Stimulated activated CD4-positive, alpha-beta T cell treated with anti-CD3 and anti-CD28 coated beads, Interleukin-1b, Interleukin-23, amount 100 ng/mL, for 48 hours (primary cell): ENCODE measurements at places on chromosomes 3 and 15.

DNA sequence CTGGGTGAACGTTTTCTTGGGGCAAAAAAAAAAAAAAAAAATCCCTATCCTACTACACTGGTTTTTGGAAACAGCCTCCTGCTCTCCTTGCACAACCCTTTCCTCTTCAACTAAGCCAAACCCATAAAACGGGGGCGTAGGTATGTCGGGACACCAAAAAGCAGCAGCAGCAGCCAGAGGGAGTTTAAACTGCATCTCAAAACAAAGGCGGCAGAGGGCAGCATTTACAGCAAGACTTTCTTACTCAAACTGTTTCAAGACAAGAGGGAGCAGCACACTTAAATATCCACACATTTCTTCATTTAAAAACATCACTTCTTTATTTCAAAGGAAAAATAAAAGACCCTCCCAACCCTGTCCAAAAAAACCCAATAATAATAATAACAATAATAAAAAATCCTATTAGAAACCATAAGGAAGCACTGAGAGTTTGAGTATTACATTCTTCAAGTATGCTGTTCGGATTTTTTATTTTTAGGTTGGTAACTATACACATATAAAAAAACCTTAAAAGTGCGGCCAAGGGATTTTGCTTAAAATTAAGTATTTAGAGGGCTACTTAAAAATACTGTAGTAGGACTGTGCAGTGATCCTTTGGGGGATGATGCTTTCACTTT is 43.9 kb upstream of the PLXND1 start:
- peak; percentile 60 for DNase-seq

GRCh38 chr3:45552794-45553371 is 41.7 kb upstream of the LIMD1 start:
- DNase-seq = no peak

GRCh38 chr15:98734466-98735199 is 86.3 kb downstream of the IGF1R start:
- DNase-seq = no peak

- DNase-seq = no peak
These were observed 34.1 kb downstream of the ABTB1 start for GRCh38 chr3:127706785-127707351.

DNA sequence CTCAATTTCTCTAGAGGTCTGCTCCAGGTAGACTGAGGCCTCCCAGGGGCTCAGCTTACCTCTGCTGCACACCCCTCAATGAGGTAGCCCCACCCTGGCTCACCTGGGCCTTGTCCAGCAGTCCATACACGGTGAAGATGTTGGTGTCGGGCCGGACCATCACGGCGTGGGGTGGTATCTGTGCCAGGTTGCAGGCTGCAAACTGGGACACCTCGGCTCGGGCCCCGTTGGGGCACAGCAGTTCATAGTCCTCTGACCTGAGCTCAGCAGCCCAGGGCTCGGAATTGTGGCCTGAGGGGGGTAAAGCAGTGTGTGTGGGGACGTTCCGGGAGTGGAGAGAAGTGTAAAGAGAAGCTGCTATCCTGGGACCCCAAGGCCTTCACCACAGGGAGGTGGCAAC is 23.2 kb downstream of the MELTF start:
- no peak for DNase-seq

- no peak for DNase-seq
These were observed 151.2 kb downstream of the SERPINI1 start for GRCh38 chr3:167886690-167887089.

DNA sequence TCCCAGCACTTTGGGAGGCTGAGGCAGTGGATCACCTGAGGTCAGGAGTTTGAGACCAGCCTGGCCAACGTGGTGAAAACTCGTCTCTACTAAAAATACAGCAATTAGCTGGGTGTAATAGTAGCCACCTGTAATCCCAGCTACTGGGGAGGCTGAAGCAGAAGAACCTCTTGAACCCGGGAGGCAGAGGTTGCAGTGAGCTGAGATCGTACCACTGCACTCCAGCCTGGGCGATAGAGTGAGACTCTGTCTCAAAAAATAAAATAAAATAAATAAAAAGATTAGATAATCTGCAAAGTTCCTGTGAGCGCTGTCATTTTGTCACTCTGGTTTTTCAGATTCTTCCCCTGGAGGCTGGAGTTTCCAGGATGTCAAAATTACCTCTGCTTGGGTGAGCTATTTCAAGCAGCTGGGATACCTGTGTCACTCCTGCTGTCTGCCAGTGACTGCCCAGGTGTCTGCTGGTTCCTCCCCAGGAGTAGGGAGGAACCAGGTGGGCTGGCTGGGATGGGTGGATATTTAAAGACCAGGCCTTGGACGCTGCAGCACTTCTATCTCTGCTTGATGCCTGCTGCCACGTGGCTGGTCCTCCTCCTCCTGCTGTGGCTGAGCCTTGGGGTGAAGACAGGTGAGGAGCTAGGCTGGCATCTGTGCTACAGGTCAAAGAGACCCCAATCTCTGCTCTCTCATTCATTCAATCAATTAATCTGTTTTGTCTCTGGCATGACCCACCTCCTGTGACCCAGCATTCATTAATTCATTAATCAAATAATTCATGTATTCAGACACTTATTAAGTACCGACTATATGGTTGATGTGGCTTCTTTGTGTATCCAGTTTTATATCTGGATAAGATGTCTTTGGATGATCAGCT is 19.5 kb upstream of the MUC20 start:
- no peak for DNase-seq

DNA sequence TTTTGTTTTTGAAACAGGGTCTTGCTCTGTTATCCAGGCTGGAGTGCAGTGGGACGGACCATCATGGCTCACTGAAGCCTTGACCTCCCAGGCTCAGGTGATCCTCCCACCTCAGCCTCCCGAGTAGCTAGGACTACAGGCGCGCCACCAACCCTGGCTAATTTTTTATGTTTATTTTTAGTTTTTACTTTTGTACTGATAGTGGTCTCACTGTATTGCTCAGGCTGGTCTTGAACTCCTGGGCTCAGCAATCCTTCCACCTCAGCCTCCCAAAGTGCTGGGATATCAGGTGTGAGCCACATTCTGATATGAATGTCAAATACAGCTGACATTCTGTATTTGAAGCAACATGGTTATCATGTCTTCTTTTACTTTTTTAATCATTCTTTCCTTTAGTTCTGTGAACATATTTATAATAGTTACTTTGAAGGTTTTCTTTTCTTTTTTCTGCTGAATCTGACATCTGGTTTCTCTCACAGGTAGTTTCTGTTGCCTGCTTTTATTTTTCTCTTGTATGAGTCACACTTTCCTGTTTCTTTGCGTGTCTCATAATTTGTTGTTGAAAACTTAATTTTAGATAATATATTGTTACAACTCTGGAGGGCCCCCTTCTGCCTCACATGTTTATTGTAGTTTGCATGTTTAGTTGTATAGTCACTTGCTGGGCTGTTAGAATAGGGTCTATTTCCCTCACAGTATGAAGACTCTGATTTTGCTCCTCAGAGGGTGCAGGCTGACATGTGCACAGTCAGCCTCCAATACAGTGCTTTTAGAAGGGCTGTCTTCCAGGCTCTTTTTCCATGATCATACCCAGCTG is 8.4 kb upstream of the CNTN4 start:
- DNase-seq = no peak

- DNase-seq = no peak
These were observed 24.3 kb downstream of the IRAK2 start for GRCh38 chr3:10188804-10189556.

DNA sequence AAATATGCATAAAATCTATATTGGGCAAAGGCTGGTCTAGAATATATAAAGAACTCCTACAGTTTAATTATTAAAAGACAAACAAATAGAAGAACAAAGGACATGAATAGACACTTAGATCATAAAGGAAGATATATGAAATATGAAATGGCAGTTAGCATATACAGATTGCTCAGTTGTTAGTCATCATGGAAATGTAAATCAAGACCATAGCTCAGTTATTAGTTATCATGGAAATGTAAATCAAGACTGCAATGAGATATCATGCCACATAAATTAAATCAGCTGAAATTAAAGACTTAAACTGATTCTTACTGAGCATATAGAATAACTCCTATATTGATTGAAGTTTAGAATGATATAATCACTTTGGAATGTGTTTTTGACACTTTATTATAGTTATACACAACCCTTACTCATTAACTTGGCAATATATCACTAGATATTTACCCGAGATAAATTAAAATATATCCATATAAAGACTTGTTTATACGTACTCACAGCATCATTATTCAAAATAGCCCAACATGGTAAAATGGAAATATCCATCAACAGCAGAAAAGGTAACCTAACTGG is 45.2 kb upstream of the GOLGA8B start:
- DNase-seq = no peak

DNA sequence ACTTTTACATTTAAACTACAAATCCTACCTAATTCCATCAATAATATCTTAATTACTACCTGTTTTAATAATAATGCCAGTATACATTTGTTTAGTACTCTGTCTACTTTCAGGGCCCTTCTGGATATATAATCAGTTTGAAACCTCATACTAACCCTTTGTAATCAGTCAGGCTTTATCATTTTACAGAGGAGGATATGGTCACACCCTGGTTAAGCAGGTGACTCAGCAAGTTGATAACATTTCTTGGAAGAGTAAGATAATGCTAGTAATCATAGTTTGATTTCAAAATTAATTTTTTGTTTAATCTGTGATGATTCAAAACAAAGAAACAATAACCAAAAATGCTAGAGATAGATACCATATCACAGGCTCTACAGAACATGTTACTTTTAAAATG is 208.2 kb upstream of the MANF start:
- DNase-seq = no peak

DNA sequence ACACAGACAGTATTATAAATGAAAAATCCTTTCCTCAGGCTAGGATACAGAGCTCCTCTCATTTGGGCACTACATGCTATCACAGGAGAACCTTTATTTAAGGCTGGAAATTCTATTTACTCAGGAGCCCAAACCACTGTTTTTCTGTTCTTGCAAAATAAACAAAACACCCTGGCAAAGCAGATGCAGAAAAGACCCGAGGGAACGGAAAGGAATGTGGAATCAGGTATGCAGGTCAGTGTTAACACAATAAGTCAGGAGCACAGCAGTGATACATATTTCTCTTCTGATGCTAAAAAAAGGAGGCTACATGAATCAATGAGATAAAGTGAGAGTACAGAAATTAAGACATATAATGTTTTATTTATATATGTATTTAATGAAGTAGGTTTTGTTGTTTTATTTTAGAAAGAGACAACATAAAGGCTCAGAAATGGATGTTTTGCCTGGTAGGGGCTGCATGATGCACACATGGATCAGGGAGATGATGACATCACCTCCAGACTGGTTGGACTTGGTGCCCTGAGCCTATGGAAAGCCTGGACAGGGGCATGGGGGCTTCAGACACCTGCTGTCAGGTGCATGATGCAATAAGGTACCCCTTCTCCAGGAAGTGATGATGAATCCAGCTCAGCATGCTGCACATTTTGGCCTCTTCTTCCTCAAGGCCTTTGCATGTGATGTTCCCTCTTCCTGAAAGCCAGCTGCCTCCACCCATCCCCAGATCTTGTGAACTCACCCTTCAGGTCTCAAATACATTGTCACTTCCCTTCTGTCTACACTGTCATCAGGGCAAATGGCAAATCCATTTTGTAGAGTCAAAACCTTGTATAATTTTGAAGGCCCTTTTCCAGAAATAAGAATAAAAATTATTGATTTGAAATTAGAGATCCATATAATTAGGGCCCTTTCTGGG is 19.1 kb upstream of the RBP1 start:
- DNase-seq = no peak

DNA sequence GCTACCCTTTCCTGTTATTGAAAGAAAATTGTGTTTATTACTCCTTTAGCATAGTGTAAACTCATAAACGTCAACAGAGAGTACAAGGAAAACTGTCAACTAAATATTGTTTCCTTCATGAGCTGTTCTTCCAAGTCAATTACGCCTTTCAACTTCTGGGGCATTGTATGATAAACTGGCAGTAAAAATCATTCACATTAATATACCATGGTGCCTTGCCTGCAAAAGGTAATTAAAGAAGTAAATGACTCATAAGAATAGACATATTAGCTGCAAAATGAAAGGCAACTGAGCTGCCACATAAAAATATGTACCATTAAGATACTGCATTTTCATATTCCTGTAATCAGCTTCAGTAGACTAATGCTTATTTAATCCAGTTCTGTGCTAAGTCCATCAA is 447.3 kb downstream of the FOXP1 start:
- DNase-seq = no peak

DNA sequence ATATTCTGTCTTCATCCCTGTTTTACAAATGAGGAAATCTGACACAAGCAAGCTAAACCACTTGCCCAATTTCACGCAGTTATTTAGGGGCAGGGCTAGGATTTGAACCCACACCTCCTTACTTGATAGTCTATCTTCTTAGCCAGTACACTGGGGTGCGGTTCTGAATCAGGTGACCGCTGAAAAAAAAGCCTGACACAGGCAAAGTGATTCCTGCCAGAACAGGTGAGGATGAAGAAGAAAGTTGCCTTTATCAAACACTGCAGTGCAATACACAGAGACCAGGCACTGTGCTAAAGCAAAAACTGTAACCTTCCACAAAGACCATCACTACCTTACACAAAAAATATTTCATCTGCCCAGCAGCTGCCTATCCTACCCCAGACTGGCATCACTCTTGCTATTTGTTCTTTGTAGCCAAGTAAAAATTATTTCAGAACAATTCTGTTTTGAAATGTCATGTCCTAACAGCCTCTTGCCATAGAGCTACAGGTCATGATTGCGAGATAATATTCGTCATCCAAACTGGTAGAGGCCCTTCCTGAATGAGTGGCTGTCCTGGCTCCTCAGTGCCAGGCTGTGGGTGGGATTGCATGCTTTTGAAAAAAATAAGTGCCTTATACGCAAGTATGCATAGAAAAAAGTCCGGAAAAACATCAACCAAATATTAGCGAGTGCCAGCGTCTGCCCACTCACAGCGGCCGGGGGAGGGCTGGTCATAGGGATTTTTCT is 142.3 kb upstream of the TPM1 start:
- DNase-seq = no peak

DNA sequence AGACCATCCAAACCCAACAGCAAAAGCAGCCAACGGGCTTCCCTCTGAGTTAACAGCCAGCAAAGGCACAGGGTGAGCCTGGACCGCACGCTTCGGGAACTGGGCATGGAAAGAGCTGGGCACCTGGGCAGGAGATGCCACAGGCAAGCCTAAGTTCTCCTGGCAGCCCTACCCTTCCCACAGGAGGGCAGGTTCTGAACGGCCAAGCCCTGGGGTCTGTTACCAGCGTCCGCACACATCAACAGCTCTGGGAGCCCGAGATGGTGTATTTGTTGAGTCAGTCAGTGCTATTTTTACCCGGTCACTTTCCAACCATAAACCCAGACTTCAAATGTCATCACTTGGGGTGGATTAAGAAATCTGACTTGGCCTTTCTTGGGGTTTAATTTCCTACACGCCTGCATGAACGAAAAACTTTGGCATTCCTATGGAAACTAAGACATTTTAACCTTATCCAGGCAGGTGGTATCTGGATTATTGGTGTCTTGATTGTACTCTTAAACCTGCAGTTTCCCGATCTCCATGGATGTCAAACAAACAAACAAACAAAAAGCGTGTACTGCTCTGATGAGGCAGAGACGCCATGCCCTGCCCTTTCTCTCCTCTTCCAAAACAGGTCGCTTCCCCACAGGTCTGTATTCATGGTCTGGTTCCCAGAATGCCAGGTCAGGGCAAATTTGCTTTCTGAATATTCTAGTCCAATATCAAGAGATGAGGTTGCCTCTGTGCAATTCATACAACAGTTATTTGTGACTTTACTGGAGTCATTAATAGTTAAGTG is 99.7 kb downstream of the XXYLT1 start:
- DNase-seq = no peak

GRCh38 chr15:83198476-83198875 is 9.1 kb downstream of the HDGFL3 start:
- no peak for DNase-seq
